ENCODE measurements at places on chromosomes 11 and 22. TPM values are rescaled to one million over a fixed set of nuclear protein-coding genes. Genes with fewer than 3 reads are reported as not detected.

- no peak for DNase-seq
- no peak overlapping the region for H3K4me3 ChIP-seq
- no peaks in the 10 kb centered on the region for H3K4me1 ChIP-seq
- no peak overlapping the region for H3K27ac ChIP-seq
- H3K36me3 ChIP-seq, result no peaks in the 10 kb centered on the region
These were observed 112.0 kb upstream of the TTC12 start for GRCh38 chr11:113202431-113202830.

DNA sequence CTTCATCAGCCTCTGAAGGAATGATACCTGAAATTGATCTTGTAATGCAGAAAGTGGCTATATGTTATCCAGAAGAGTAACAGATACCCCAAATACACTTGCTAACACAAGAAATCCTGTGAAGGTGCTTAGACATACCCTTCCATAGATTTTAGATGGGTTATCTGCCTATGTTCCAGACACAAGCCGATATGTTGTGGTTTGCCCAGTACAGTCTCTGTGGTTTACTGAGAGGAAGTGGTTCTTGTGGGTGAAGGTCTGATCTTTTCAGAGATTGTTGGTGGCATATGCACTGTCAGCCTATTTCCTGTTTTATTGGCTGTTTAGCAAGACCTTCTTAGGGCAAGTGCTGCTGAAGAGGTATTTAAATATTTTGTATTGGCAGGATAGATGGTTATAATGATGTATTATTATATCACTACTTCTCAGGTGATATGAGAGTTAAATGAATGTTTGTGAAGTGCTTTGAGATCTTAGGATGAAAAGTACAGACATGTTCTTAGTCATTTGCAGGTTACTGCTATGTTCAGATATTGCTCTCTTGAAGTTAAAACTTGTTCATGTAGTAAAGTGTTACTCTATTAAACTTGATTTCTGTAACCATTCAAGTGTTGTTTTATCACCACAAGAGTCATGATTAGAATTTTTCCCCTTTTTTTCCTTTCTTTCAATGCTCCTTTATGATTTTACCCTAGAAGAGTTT is 8.2 kb downstream of the ARHGEF12 start:
- H3K27ac ChIP-seq, result peak overlapping the region; percentile 9
- peak overlapping the region; percentile 23 for H3K4me3 ChIP-seq
- H3K4me1 ChIP-seq, result peaks cover 37% of the 10 kb centered on the region
- H3K36me3 ChIP-seq, result peaks cover 8% of the 10 kb centered on the region
- H3K27me3 ChIP-seq, result peaks cover 59% of the 10 kb centered on the region
- DNase-seq, result peak; percentile 62

DNA sequence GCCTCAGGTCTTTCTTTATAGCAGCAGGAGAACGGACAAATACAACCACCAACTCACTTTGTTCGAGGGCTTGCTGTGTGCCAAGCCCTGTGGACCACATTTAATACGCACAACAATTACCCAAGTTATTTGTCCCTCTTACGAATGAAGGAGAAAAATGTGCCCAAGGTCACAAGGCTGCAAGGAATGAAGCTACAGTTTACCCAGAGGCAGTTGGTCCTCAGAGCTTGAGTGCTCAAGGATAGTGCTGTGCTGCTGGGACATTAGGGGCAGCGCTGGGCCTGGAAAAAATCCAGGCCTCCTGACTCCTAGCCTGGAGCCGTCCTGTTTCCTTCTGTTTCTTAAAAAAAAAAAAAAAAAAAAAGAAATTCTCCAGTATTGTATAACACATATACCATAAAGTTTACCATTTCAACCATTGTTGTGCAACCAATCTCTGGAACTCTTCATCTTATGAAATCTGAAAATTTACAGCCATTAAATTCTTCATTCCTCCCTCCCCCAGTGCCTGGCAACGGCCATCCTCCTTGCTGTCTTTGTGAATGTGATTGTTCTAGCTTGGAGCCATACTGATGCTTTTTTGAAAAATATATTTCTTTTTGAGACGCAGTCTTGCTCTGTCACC is 1.0 kb upstream of the C11orf86 start:
- peaks cover 1% of the 10 kb centered on the region for H3K27me3 ChIP-seq
- DNase-seq, result no peak
- no peak overlapping the region for H3K4me3 ChIP-seq
- H3K4me1 ChIP-seq, result peaks cover 14% of the 10 kb centered on the region

DNA sequence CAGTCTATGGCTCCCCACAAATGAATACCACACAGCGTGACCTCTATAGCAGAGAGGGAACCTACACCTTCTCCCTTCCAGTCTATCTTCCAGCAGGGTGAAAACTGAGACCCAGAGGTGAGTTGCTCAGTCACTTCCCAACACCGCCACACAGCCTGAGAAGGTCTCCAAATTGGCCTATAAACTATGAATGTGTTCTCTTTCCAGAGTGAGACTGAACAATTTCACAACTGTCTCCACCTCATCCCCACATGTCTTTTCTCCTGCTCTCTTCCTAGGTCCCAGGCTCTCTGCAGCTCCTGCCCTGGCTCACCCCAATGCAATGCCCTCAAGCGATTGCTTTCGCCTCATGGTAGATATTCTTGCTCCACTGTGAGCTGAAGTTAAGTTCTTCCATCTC is 14.0 kb downstream of the CLMP start:
- H3K36me3 ChIP-seq, result no peaks in the 10 kb centered on the region
- no peak overlapping the region for H3K4me3 ChIP-seq
- no peak overlapping the region for H3K27ac ChIP-seq
- peaks cover 10% of the 10 kb centered on the region for H3K27me3 ChIP-seq
- peaks cover 2% of the 10 kb centered on the region for H3K4me1 ChIP-seq

- no peak for DNase-seq
- no peak overlapping the region for H3K27ac ChIP-seq
- peaks cover 20% of the 10 kb centered on the region for H3K4me1 ChIP-seq
These were observed 235.0 kb downstream of the TBC1D22A start for GRCh38 chr22:46997311-46997970.

- DNase-seq, result no peak
- H3K4me3 ChIP-seq, result no peak overlapping the region
- peaks cover 29% of the 10 kb centered on the region for H3K36me3 ChIP-seq
- H3K4me1 ChIP-seq, result peaks cover 16% of the 10 kb centered on the region
These were observed 52.5 kb downstream of the GRAMD4 start for GRCh38 chr22:46672731-46673130.

DNA sequence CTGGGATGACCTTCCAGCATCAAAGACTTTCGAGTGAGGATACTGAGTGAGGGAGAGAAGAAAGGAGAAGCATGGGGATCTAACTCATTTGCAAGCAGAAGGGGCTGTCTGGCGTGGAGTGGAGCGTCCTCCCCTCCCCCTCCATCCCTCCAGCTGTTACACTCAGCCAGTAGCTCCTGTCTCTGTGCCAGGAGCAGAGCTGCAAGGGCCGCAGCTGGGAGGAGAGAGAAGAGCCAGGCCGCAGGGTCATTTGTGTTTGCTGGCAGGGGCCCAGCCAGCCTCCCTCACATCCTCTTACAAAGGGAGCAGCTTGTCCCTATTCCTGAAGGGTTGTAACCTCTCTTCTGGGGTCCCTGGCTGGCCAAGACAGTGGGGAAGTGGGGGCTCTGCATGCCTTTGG is 57.9 kb downstream of the NECTIN1 start:
- no peak for DNase-seq
- H3K4me1 ChIP-seq, result peaks cover 8% of the 10 kb centered on the region
- H3K36me3 ChIP-seq, result no peaks in the 10 kb centered on the region
- H3K27me3 ChIP-seq, result no peaks in the 10 kb centered on the region
- no peak overlapping the region for H3K4me3 ChIP-seq

- H3K4me1 ChIP-seq, result no peaks in the 10 kb centered on the region
- H3K27me3 ChIP-seq, result no peaks in the 10 kb centered on the region
- no peak for DNase-seq
- H3K36me3 ChIP-seq, result no peaks in the 10 kb centered on the region
These were observed 1168.2 kb downstream of the BRD1 start for GRCh38 chr22:48659404-48659996.

DNA sequence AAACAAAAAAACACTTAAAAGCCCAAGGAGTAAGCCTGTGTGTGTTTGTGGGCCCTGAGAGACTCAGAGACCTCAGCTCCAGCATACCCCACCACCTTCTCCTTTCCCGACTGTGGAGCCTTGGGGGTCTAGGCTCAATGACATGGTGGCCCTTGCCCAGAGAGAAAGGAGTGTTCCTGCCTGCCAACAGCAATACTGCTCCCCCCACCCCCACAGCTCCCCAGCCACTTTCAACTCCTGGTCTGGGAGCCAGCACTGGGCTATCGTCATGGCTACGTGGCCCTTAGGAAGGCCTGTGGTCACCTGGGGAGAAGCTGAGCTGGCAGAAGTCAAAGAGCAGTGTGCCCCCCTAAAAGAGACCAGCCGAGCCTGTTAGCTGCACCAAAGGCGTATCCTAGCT is 2.6 kb downstream of the PPP1R14B start:
- H3K4me3 ChIP-seq, result peak overlapping the region; percentile 56
- no peak for DNase-seq
- H3K36me3 ChIP-seq, result peaks cover 27% of the 10 kb centered on the region
- peak overlapping the region; percentile 17 for H3K27ac ChIP-seq

The ELF5 gene
- not detected for total RNA-seq

The TTC38 gene
- total RNA-seq, result 20.7 TPM

Data from activated T-helper 2 cell treated with anti-CD3 and anti-CD28 coated beads, Interferon-gamma antibody, Interleukin-2, Interleukin-4, amounts not matched to agents 10 μg/mL and 5 μg/mL and 100 μg/mL, durations not matched to agents 14 hours and 24 hours and 36 hours (primary cell).